Stimulated activated CD4-positive, alpha-beta T cell treated with anti-CD3 and anti-CD28 coated beads, Interleukin-4, amount 100 ng/mL, for 4 hours (primary cell): ENCODE measurements at places on chromosomes 1 and 21.

- DNase-seq = no peak
These were observed 11.6 kb downstream of the NTNG1 start for GRCh38 chr1:107152395-107152794.

- DNase-seq = no peak
These were observed at the start of gene CFH for GRCh38 chr1:196651637-196652215. Gene CFH (plus strand): TSS chr1:196652043. CDS start chr1:196652118, 75 bp downstream.

- DNase-seq = no peak
These were observed 1.2 kb downstream of the PTPN14 start for GRCh38 chr1:214550013-214550856.

GRCh38 chr1:66050123-66050522 is 257.4 kb downstream of the PDE4B start:
- no peak for DNase-seq

DNA sequence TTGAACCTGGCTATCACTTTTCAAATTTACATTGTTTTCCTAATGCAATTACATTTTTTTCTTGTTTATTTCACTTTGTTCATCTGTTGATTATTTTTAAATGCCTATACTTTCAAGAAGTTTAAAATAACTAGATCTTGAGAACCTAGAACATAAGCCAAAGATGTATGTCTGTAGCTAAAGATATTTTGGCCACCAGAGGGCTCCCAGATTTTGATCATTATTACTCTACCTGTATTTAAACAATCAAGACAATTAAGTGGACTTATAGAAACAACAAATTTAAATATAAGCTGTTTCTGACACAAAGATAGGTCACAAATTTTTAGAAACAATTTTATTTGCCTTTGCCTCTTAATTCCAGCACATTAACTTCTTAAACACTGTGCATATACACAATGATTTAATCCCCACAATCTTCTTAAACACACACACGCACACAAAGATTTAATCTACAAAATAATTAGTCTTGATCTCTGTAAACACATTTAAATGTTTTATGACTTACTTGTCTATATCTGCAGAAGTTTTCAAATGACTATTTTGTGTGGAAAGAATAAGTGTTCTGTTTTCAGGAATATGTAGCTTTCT is 380.0 kb downstream of the DSCAM start:
- no peak for DNase-seq

- DNase-seq = no peak
These were observed 35.9 kb upstream of the MPZL1 start for GRCh38 chr1:167685844-167686243.

DNA sequence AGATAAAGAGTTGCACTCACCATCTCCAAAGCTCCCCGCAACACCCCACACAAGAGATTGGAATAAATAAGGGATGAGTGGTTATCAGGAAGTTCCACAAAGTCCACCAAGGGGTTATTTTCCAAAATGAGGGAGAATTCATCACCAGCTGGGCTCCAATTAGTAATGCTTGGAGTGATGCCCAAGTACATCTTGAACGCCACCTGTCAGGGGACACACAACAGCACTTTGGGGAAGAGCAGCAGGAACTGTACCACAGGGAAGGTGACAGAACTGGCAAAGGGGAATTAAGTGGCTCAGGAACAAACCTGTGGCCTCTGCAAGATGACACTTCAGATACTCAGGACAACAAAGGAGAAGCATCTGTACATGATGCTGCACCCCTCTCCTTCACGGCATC is 11.5 kb downstream of the TRAPPC3 start:
- no peak for DNase-seq

- DNase-seq = no peak
These were observed 161.4 kb upstream of the TNR start for GRCh38 chr1:175904808-175905207.

DNA sequence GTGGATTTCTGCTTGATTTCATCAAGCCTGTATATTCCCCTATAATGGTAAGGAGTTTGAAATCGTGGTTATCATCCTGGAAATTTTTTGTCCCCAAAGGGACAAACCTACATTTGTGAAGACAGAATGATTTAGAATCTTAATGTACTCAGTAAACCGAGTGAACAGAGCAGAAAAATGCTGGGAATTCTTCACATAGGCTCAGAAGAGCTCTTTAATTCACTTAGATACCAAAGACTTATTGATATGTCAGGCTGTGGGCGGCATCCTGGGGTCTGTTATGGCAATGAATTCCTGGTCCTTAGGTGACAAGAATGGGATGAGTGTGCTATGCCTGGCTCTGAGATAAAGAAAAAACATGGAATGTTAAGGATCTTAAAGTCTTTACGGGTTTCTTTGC is 74.9 kb downstream of the ROR1 start:
- no peak for DNase-seq

GRCh38 chr1:10753299-10753698 is 43.1 kb downstream of the CASZ1 start:
- DNase-seq = no peak

- DNase-seq = no peak
These were observed 2.2 kb downstream of the FAM89A start for GRCh38 chr1:231037585-231038517.

GRCh38 chr1:19395678-19396192 is 83.6 kb downstream of the SLC66A1 start:
- DNase-seq = no peak

GRCh38 chr1:75514270-75514669 is 96.6 kb downstream of the SLC44A5 start:
- no peak for DNase-seq

- DNase-seq = no peak
These were observed 51.9 kb downstream of the SPSB1 start for GRCh38 chr1:9344426-9345200.

- peak; percentile 73 for DNase-seq
These were observed 11.1 kb upstream of the RAB42 start for GRCh38 chr1:28580722-28581530.

- DNase-seq = no peak
These were observed 533.3 kb upstream of the CXADR start for GRCh38 chr21:16979574-16979973.

DNA sequence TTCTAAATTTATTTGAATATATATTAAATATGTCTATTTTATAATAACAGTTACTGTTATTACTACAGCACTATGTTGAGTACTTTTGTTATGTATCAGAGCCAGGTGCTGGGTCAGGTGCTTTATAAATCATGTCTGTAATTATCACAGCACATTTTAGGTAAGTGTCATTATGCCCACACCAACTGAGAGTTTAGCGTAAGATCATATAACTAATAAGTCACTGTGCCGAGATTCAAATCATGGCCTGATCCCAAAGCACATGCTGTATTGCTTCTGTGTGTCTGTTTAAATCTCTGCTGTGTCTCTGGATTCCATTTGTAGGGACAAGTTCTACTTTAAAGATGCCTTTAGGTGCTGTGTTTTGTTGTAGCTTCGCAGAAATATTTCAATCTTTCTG is 1.9 kb downstream of the GPSM2 start:
- DNase-seq = no peak

GRCh38 chr1:221517961-221518360 is 223.9 kb downstream of the DUSP10 start:
- DNase-seq = no peak

DNA sequence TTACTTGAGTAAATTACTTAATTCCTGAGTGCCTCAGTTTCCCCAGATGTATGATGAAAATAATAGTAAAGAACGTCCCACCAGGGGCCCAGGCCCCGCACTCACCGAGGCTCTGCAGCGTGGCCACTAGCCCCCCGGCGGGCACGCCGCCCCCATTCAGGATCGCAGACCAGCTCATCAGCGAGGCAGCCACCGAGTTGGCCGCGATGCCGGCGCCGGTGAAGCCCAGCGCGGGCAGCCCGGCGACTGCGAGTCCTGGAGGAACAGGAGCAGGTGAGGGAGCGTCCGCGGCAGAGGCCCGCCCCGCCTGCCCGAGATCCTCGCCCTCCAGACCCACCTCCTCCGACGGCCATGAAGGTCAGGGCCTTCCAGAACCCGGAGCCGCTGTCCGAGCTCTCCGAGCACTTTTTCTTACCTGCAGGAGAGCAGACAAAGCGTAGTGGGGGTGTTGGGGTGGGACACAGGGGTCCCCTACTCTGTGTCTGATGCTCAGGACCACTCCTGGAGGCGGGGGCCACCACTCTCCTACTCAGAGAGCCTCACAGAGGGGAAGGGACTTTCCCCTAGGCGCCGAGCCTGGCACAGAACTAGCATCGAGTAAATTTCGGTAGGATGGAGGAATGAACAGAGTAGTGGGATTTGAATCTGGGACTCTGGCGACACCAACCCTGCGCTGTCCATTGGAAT is 3.7 kb downstream of the IFI6 start:
- no peak for DNase-seq

GRCh38 chr1:181783208-181783607 is 278.3 kb downstream of the ZNF648 start:
- no peak for DNase-seq

- DNase-seq = no peak
These were observed 5.7 kb upstream of the ZNF697 start for GRCh38 chr1:119653839-119654170.

DNA sequence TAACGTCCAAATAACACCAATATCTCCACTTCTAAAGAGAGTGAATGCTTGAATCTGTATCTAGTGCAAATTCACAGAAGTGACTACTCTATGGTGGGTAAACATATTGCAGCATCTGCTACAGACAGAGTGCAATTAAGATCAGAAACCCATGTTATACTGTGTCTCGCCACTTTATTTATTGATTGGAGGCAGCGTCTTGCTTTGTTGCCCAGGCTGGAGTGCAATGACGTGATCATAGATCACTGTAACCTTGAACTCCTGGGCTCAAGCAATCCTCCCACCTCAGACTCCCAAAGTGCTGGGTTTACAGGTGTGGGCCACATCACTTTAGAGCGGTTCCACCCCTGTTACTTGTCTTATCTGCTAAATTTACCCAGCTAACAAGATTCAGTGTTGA is 57.0 kb downstream of the HLCS start:
- no peak for DNase-seq

GRCh38 chr21:39156024-39156423 is 27.2 kb downstream of the PSMG1 start:
- DNase-seq = no peak
